ENCODE measurements at places on chromosomes 6 and 20.

DNA sequence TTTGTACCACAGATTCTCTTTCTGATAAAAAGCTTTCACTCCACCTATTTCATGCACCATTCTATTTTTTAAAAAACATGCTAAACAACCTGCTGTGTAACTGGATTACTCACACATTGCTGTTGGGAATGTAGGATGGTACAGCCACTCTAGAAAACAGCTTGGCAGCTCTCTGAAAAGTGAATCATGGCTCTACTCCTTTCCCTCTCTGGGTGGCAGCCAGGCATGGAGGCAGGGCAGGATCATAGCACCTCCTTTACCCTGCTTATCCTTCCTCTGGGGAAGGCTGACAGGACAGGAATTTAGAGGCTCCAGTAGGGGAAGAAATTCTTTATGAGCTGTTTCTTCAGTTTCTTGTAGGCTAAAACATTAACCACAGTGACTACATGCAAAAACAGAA is 6.7 kb upstream of the VNN2 start:
- peak; percentile 82 for DNase-seq

DNA sequence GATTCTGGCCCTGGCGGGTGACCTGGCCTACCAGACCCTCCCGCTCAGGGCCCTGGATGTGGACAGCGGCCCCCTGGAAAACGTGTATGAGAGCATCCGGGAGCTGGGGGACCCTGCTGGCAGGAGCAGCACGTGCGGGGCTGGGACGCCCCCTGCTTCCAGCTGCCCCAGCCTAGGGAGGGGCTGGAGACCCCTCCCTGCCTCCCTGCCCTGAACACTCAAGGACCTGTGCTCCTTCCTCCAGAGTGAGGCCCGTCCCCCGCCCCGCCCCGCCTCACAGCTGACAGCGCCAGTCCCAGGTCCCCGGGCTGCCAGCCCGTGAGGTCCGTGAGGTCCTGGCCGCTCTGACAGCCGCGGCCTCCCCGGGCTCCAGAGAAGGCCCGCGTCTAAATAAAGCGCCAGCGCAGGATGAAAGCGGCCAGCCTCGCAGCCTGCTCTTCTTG is 868 bp upstream of the SLC2A4RG start:
- DNase-seq: peak; percentile 14

DNA sequence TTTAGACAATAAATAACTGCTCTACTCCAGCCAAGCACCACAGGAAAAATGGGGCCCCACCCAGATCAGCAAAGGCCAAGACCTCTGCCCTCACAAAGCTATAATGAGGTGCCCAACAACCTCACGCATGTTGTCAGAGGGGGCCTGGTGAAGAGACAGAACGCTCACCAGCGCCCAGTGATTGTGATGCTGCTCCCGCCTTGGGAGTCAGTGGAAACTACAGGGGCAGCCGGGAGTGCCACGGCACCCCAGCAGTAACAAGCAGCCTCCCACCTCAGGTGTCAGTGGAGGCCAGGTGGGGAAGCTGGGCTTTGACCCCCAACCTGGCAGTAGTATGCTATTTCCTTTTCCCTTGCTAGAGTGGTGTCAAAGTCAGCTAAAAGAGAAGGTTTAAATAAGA is 47.4 kb downstream of the TCP11 start:
- no peak for DNase-seq

GRCh38 chr6:156795825-156796224 is 18.6 kb downstream of the ARID1B start:
- DNase-seq: peak; percentile 33

DNA sequence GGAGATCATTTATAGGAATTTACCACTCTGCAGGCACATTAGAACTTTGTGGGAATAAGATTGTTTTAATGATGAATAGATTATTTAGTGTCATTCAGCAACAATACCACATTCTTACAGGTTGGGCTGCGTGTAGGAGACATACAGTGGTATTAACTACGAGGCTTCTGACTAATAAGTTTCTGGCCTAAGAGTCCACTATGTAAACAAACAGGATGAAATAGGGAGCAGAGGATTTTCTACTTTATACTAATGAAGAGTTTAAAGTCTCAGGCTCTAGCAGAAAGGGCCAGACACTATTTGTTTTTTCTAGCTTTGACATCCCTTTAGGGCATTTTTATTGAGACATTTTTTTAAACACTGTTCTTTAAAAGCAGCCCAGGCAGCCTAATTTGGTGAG is 75.6 kb downstream of the SLC24A3 start:
- no peak for DNase-seq

GRCh38 chr6:127520066-127520465 is 931 bp upstream of the MTCL3 start:
- DNase-seq: peak; percentile 13

GRCh38 chr6:157094038-157094437 is 229.3 kb downstream of the TMEM242 start:
- DNase-seq: no peak

DNA sequence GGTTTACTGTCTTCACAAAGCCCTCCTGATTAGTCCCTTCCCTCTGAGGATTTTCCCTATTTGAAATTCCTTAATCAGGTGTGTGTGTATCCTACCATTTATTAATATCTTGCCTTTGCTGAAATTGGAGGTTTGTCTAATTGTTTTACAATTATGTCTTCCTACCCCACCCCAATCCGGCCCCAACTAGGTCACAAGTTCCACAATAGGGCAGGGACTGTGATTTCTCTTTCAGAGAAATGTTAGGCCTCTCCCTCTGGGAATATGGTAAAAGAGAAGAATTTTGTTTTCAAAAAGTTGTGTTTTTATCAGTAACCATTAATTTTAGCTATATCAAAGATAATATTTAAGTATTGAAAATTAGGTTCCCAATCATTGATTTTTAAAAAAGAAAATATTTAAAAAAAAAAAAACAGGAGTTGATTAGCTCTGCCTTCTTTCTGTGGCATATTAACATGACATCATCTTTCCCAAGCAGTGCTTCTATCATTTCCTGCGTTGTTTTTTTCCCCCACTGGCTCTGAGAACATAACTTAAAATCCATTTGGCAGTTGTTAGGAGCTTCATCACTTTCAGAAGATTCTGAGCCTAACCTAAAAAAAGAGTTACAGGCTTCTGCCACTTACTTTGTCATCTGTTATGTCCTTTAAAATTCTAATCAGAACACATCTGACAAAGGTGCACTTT is 36.1 kb downstream of the BLOC1S5 start:
- peak; percentile 35 for DNase-seq

DNA sequence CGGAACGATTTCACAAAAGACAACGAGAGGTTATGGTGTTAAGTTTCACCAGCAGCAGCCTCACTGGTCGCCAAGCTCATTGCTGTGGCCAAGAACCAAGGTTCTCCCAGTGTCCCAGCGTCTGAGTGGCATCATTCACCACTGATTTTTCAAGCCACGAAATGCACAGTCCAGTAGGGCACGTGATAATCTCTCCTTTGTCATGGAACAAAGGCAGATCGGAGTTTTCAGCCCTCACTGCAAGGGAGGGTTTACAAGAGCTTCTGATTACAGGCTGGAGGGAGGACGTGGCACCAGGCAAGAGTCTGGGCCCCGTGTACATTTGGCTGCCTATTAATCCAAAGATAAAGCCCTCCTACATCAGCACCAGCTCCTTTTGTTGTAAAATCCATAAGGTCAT is 2.0 kb downstream of the CD24 start:
- DNase-seq: no peak

GRCh38 chr6:434051-434705 is 42.6 kb downstream of the IRF4 start:
- DNase-seq: no peak

DNA sequence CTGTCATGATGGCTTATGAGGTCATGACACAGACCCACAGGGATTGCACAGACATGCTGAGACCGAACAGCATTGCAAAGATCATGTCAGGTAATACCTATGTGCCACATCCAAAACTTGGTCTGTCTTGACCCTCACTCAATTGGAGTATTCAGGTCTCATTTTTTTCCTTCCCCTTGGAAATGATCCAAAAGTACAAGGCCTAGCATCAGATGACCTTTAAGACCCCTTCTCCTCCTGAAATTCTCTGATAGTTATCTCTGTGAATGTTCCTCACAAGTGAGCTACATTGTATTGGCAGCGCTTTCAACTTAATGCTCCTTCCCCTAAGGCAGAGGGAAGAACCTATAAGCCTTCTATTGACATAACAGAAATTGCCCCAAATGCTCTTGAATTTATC is 507.4 kb upstream of the JARID2 start:
- DNase-seq: no peak

- no peak for DNase-seq
Observed at GRCh38 chr20:53660078-53660909, 66.7 kb upstream of the ZNF217 start.

- no peak for DNase-seq
Observed at GRCh38 chr20:59752704-59753460, 148.5 kb downstream of the PHACTR3 start.

- peak; percentile 5 for DNase-seq
Observed at GRCh38 chr20:24522452-24523330, 53.3 kb downstream of the SYNDIG1 start.

- no peak for DNase-seq
Observed at GRCh38 chr20:13392391-13392790, 171.3 kb downstream of the ISM1 start.

DNA sequence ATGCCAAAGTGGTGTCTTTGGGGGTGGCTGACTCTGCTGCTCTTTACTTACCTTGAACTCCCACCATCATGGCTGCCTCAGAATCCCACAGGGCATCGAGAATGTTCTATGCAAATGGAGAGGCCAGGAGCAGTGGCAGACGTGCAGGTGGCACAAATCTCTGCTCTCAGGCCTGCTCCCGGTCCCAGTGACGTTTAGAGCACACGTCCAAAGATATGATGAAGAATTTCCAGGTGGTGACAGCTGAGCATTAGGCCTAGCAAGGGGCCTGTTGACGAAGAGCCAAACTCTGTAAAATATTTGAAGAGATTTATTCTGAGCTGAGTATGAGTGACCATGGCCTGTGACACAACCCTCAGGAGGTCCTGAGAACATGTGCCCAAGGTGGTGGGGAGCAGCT is 19.0 kb upstream of the UNC93A start:
- no peak for DNase-seq

- DNase-seq: peak; percentile 74
Observed at GRCh38 chr6:151196555-151196954, 43.2 kb upstream of the AKAP12 start.

DNA sequence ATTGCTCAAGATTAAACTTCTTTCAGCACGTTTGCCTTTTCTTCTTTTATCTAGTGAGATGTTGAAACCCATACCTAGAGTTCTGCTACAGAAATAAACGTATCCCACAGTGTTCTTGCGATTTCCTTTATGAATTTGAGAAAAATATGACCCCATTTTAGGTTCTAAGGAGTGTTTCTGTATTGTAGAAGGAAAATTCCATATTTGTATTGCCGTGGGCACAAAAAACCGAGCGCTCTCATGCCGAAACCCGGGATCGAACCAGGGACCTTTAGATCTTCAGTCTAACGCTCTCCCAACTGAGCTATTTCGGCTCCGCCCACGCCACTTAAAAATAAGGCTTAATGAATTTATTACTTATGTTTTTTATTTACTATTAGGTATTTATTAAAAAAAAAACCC is 23.7 kb downstream of the ZNF311 start:
- peak; percentile 73 for DNase-seq

DNA sequence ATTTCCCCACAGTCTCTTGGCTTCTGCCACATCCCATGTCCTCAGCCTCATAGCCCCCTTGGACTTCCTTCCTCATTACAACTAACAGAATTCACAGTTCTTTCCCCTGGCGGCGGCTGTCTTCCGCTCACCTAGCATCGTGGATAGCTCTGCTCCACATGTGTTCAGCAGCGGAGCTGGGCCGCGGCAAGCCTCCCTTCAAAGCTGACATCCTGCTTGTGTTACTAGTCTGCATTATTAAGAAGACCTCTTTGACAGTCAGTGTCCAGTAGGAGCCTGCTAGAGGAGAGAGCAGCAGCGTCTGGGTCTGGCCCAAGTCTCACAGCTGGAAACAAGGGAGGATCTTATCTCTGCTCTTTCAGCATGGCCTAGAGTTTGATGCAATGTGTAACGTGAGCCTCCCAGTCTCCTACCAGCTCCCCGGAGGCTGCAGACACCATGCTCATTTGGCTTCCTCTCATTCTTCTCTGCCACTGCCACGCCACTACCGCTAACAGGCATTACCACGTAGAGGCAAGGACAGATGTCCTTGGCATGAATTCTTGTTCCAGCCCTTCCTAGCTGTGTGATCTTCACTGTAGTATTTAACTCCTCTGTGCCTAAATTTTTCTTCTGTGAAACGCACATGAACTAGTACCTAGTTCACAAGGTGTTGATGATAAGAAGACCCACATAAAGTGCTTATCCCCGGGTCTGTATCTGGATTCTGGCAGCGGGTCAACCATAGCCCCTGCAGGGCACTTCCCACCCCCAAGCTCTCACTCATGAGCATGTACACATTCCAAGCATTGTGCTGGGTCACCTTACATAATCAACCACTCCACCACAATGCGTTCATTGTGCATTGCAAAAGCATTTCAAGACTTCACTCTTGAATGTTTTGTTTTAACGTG is 107.1 kb upstream of the BACH2 start:
- DNase-seq: peak; percentile 78

GRCh38 chr6:1143655-1144054 is 168.2 kb upstream of the FOXQ1 start:
- peak; percentile 61 for DNase-seq

DNA sequence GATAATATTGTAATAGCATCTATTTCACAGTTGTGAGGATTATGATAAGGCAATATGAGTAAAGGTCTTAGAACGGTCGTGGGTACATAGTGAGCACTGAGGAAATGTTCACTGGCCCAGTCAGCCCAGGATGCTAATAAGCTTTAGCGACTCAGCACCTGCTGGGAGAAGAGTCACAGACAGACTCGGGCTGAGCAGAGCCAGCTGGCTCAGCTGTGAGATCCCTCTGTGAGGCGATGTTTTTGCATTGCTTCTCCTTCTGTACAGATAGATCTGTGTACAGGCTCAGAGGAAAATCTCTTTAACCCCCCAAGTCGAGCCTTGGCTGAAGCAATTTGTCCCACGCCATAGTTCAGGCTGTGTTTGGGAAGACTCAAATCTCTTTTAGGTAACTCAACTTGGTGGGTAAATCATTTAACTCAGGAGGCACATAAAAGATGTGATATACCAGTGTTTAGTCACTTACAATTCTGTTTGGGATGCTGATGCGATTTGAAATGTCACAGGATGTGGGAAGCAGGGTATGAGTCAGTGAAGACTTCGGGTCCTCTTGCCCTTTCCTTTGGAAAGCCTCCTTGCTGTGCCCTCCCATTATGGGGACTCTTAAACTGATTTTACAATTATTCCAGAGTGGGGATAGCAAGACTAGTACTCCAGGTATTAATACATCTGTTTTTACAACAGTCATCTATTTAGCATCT is 53.1 kb downstream of the PHACTR1 start:
- peak; percentile 18 for DNase-seq

GRCh38 chr20:17635332-17636244 is 46.5 kb downstream of the RRBP1 start:
- no peak for DNase-seq

- DNase-seq: peak; percentile 53
Observed at GRCh38 chr6:4224067-4224978, 88.9 kb upstream of the ECI2 start.

GRCh38 chr20:22563062-22563965 is 21.1 kb downstream of the FOXA2 start:
- no peak for DNase-seq

- no peak for DNase-seq
Observed at GRCh38 chr6:35751594-35751993, 14.8 kb downstream of the ARMC12 start.
